Left lung (tissue), 14 donors: ENCODE measurements at places on chromosomes 7 and 10. TPM values are rescaled to one million over a fixed set of nuclear protein-coding genes. Genes with fewer than 3 reads are reported as not detected.

DNA sequence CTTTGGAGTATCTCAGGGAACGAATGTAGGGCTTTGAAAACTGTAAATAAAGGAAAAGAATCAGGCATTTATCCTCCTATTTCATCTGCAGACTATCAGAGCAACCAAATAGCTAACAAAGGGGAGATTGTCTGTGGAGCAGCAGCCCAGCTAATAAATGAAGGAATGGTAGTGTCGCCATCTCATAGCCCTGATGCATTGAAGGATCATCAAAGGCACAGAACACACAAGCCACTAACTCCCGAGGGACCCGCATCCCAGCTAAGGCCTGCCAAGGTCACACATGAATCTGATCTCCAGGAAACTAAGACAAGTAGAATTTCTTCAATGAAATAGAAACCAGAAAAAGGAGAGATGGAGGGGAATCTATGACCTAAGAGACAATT, 38.2 kb downstream of the CALML5 start:
- no peak for DNase-seq
- no peak overlapping the region for H3K27ac ChIP-seq
- no peak overlapping the region for H3K4me3 ChIP-seq
- H3K27me3 ChIP-seq, result no peaks in the 10 kb centered on the region

DNA sequence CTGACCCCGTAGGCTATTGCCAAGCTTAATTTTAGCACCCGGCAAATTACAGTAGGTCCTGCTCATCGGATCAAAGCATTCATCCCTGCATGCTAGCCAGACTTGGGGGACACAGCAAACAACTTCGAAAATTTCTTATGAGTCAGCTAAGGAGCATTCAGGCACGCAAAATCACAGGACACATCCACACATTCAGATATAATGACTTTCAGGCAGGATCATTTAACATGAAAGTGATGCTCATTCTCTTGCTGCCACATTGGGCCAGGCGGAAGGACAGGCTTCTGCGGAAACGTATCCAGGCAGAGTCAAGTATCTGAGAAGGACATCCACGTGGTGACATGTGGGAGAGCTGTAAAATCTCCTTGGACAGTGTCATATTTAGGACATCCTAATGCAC, 474.0 kb upstream of the NRP1 start:
- no peak for DNase-seq
- H3K4me3 ChIP-seq, result no peak overlapping the region
- H3K36me3 ChIP-seq, result no peaks in the 10 kb centered on the region

- no peaks in the 10 kb centered on the region for H3K4me1 ChIP-seq
- no peak for DNase-seq
- no peak overlapping the region for H3K4me3 ChIP-seq
- H3K36me3 ChIP-seq, result peaks cover 68% of the 10 kb centered on the region
- no peak overlapping the region for H3K27ac ChIP-seq
These were observed 18.5 kb downstream of the PIK3CG start for GRCh38 chr7:106883456-106884026.

Gene NME8
- 0.51 TPM for polyA plus RNA-seq

DNA sequence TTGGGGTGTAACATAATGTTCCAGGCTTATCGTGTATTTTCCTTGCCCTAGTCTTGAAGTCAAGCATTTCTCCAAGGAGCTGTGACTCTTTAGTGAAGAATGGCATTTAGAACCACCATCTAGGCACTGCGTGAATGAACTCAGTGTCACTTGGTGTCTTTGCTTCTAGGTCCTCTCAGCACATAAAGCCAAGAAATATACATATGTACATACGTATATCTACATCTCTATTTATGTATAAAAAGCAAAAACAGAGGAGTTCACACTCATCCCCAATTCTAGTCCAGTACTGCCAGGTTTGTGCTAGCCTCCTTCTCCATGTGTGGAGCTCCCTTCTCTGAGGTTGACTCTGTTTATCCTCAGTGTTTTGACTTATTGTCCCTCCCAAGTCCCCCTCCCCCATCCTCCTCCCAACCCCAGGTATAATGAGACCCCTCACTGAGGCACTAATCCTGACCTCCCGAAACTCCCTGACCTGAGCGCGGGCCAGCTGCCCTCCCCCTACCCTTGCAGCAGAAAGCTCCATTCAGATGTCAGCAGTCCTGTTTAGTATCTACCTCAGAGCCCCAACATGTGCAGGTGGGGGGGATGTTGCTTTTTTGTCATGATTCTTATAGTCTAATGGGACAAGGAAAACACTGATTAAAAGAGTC, 61.5 kb downstream of the GDI2 start:
- no peak overlapping the region for H3K27ac ChIP-seq
- DNase-seq, result no peak
- no peaks in the 10 kb centered on the region for H3K36me3 ChIP-seq
- H3K4me3 ChIP-seq, result no peak overlapping the region
- H3K4me1 ChIP-seq, result no peaks in the 10 kb centered on the region

- H3K36me3 ChIP-seq, result no peaks in the 10 kb centered on the region
- no peaks in the 10 kb centered on the region for H3K27me3 ChIP-seq
- DNase-seq, result no peak
- H3K4me1 ChIP-seq, result no peaks in the 10 kb centered on the region
These were observed 119.5 kb downstream of the APBB1IP start for GRCh38 chr10:26557641-26558014.

DNA sequence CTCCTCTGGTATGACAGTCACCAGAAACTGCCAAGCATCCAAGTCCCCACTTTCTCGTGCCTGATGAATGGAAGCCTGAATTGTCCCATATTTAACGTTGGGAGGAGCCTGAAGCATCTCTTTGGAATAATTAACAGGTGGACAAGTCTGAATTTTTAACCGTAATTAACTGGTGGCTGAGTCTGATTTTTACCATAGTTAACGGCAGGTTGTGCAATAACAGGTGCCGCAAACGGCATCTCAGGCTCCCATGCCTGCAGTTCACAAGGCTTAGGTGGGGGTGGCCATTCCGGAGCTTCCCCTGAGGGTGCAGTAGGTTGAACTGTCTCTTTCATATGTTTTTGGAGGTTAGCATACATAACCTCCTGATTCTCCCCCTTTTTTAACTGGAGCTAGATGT, 2.0 kb upstream of the GIMAP4 start:
- H3K27ac ChIP-seq, result no peak overlapping the region
- H3K36me3 ChIP-seq, result no peaks in the 10 kb centered on the region
- H3K27me3 ChIP-seq, result no peaks in the 10 kb centered on the region
- no peak overlapping the region for H3K4me3 ChIP-seq

DNA sequence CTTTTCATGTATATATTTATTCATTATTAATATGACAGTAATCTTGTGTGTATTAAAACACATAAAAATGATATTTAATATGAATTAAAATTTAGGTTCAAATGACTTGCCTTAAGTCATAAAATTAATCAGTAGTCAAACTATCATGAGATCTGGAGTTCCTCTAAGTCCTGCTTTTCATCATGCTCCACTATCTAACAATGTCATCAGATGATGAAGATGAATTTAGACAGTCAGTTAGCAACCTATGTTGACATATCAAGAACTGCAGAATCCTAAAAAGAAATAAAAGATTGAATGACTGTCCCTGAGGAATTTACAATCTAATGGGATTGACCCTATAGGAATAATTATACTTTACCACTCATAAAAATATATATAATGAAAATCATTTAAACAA, 7.1 kb downstream of the CABCOCO1 start:
- no peak overlapping the region for H3K4me3 ChIP-seq
- DNase-seq, result no peak
- H3K4me1 ChIP-seq, result no peaks in the 10 kb centered on the region

DNA sequence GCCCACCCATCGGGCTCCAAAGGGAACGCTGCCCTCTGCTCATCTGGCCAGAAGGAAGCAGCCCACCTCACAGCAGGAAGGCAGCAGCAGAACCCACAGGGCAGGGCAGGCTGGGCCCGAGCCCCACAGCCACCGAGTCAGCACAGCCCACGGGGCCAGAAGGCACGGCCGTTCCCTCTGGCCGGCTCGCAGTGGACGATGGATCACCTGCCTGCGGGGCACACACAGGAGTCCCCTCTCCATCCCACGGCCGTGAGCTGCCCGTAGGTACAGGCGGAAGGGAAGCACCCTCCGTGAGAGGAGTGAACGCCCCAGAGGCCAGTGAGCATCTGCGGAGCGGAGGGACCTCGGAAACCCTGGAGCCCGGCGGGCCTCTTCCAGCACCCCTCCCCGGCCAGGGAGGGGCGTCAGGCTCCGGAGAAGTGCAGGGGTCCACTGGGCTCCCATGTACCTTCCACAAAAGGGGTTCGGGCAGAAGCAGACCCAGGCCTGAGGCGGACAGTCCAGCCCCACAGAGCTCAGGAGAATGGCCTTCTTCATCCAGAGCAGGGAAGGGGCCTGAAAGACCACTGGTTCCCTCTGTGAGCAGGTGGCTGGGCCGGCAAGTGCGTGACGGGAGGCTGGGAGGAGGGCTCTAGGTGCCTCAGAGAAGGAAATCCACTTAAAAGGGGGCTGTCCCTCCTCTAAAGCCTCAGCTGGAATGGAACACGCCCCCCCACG, 11.7 kb downstream of the NUDT1 start:
- H3K4me1 ChIP-seq, result peaks cover 14% of the 10 kb centered on the region
- no peaks in the 10 kb centered on the region for H3K27me3 ChIP-seq
- H3K4me3 ChIP-seq, result no peak overlapping the region
- peaks cover 60% of the 10 kb centered on the region for H3K36me3 ChIP-seq

- no peak overlapping the region for H3K4me3 ChIP-seq
- H3K27me3 ChIP-seq, result no peaks in the 10 kb centered on the region
- no peaks in the 10 kb centered on the region for H3K36me3 ChIP-seq
- no peaks in the 10 kb centered on the region for H3K4me1 ChIP-seq
- DNase-seq, result no peak
These were observed 1167.6 kb downstream of the NXPH1 start for GRCh38 chr7:9600974-9601373.

- no peak overlapping the region for H3K4me3 ChIP-seq
- no peak for DNase-seq
- H3K27ac ChIP-seq, result no peak overlapping the region
- H3K27me3 ChIP-seq, result no peaks in the 10 kb centered on the region
- no peaks in the 10 kb centered on the region for H3K4me1 ChIP-seq
These were observed 38.6 kb upstream of the WASL start for GRCh38 chr7:123787220-123788007.

Gene BTBD16
- polyA plus RNA-seq, result not detected

Gene GALNT17
- 8.3 TPM for polyA plus RNA-seq

DNA sequence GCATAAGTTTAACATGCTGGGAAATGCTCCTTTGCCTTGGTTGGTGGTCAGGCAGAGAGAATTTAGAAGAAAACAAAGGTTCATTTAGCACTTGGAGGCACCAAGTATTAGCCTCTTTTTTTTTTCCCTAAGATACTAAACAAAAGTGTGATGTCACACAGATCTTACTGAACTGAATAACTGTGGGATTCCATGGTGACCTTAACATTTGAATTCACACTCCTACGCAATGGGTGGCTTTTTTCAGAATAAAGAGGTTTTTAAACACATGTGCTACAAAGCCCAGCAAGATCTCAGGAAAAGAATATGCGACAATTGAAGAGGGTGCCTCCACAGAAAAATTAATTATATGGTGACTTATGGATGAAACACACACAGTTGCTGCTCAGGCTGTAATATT, 133.4 kb upstream of the ABCB5 start:
- H3K36me3 ChIP-seq, result no peaks in the 10 kb centered on the region
- H3K27me3 ChIP-seq, result no peaks in the 10 kb centered on the region
- DNase-seq, result no peak
- no peaks in the 10 kb centered on the region for H3K4me1 ChIP-seq
- no peak overlapping the region for H3K27ac ChIP-seq
- H3K4me3 ChIP-seq, result no peak overlapping the region

Gene NCF1
- polyA plus RNA-seq, result 2.1 TPM

- no peak overlapping the region for H3K4me3 ChIP-seq
- no peaks in the 10 kb centered on the region for H3K4me1 ChIP-seq
- no peaks in the 10 kb centered on the region for H3K27me3 ChIP-seq
These were observed 111.4 kb downstream of the BAMBI start for GRCh38 chr10:28788762-28789161.

Gene PRPS1L1
- not detected for polyA plus RNA-seq

Gene HMX2
- polyA plus RNA-seq, result not detected

DNA sequence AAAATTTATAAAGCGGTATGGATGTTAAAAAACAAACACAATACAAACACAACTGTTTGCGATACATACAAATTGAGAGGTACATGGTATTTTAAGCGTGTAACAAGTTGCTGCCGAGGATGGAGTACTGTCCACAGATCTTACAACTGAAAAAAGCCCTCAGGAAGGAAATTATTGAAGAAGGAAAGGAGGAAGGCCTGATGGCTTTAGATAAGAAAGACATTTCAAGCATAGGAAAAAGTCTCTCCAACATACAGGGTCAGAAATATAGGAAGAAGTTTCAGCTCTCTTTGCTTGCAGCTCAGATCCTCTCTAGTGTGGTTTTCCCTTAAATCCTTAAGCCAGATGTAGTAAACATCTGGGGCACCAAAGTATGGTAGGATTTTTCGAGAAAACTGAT, 25.0 kb downstream of the RBM28 start:
- peaks cover 94% of the 10 kb centered on the region for H3K36me3 ChIP-seq
- H3K27ac ChIP-seq, result no peak overlapping the region
- H3K4me3 ChIP-seq, result no peak overlapping the region

DNA sequence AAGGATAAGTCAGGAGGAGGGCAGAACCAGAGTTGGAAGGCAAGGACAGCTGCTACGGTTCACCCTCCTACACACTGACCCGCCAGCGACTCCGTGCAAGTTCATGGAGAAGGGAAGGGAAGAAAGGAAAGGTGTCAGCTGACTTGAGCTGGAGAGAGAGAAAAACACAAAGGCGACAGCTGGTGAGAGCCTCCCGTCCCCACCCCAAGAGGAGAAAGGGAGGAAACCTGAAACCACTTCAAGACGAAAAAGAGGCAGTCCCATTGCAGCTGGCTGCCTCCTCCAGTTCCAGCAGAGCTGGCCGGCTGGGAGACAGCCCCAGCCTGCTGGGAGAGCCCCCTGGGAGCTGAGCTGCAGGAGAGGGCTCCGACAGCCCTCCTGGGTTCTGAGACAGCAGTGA, 75.2 kb downstream of the PARD3 start:
- H3K4me3 ChIP-seq, result no peak overlapping the region
- no peaks in the 10 kb centered on the region for H3K27me3 ChIP-seq
- H3K36me3 ChIP-seq, result no peaks in the 10 kb centered on the region
- peaks cover 16% of the 10 kb centered on the region for H3K4me1 ChIP-seq

DNA sequence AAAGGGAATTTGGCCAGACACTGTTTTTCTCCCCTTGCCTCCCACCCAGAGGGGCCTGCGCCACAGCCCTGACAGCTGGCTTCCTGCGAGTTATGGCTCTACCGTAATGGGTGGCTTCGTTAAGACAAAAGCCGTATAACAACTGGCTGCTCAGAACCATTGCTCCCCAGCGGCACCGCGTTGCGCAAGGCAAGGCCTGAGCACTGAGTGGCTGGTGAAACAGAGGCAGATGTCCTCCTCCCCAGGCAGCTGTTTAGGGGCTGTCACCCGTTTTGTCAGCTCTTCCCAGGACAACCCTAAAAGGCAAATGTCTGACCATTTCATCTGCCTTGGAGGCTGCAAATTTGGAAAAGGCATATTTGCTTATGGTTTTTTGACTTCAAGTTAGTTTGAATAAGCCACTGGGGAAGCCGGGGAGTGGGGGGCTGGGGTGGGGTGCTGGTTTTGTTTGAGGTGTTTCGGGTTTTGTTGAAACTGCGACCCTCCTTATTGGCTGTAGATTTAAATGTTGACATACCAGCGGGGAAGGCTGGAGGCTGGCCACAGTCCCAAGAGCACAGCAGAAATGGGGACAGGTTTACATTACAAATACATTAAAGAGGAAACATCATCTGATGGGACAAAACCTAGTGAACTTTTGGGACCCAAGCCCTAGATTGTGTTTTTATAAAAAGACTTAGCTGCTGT, 681 bp upstream of the SPOCK2 start:
- peak overlapping the region; percentile 49 for H3K4me3 ChIP-seq
- peaks cover 30% of the 10 kb centered on the region for H3K4me1 ChIP-seq
- H3K27ac ChIP-seq, result peak overlapping the region; percentile 55
- no peaks in the 10 kb centered on the region for H3K36me3 ChIP-seq

Gene RTKN2
- 13.2 TPM for polyA plus RNA-seq
